ENCODE measurements at places on chromosomes 2 and 18. TPM values are rescaled to one million over a fixed set of nuclear protein-coding genes. Genes with fewer than 3 reads are reported as not detected.

The ZFP36L2 gene
- total RNA-seq, result 34.3 TPM

The POTEC gene
- total RNA-seq, result not detected

The EPB41L3 gene
- total RNA-seq, result not detected

The TMEM18 gene
- 30.5 TPM for total RNA-seq

The PDE1A gene
- 0.30 TPM for total RNA-seq
